Activated T-helper 1 cell treated with anti-CD3 and anti-CD28 coated beads, Interleukin-2, amount 50 U/mL, for 16 hours (primary cell): ENCODE measurements at places on chromosomes 7 and 10.

DNA sequence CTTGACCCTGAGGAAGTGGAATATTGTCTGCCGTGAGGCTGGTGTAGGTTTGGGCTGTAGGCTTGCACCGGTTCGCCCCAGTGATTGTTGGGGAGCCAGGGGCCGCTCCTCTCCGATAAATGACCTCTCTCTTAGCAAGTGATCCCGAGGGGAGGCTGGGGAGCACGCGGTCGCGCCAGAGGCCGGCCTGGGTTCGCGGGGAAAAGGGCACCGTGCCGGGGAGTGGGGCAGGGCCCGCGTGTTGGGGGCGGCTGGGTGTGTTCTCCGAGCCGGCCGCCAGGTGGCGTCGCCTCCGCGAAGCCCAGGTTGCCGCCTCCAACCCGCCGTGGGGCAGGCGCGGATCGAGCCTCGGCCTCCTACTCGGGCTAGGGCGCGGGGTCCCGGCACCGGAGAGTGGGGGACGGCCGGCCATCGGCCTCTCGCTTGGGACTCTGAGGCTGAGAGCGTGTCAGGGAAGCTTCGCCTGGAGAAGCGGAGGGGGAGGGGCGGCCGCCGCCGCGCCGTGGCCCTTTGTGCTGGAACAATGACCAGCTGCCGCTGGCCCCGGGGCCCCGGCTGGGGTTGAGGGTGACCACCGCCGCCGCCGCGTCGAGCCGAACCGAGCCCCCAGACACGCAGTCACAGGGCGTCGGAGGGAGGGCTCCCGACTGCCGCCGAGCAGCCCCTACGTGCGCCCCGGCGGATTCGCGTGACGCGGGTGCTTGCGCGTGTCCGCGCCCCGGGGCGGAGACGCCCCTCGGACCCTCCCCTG is 442 bp upstream of the LZTS2 start:
- peak; percentile 67 for DNase-seq

- DNase-seq = no peak
Measured at GRCh38 chr10:125160856-125161706, 718 bp upstream of the CTBP2 start.

DNA sequence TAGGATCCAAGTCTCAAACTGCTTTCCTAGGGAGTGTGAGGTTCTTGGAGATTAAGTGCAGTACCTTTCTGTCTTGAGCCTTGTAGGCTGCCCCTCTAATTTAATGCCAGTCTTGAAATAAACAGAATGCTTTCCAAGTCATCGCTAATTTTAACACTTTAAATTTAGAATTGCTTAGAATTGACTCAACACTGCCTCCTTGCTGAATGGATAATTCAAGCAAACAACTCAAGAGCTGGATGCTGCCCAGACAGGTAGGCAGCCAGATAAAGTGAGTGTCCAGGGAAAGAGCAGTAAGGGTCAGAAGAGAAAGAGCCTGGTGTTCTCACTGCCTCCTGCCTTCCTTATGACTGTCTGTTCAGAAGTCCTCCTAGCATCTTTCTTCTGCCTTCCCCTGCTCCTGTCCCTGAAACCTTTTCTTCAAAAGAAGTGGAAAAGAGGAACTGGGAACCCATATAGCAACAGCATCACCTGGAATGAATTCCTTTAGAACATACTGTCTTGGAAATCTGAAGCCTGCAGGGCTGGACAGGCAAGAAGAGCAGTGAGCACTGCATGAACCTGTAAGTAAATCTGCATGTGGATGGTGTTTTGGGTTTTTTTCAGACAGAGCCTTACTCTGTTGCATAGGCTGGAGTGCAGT is 3.1 kb upstream of the GOT1 start:
- no peak for DNase-seq

DNA sequence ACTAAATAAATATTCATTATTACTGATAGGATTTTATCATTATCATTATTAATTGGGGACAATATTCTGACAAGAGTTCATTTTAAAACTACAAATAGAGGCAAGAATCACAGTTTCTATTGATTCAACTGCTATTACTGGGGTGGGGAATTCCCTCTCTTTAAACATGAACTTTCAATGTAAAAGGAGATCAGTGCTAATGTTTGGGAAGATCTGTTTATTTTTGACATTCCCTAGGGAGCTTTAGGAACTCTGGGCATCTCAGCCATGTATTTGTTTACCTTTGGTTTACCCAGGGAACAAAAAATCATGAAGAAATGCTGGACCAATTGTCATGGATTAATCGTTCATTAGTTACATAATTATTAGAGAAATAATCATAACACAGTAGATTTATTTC is 443.2 kb upstream of the AKR1E2 start:
- DNase-seq = no peak

DNA sequence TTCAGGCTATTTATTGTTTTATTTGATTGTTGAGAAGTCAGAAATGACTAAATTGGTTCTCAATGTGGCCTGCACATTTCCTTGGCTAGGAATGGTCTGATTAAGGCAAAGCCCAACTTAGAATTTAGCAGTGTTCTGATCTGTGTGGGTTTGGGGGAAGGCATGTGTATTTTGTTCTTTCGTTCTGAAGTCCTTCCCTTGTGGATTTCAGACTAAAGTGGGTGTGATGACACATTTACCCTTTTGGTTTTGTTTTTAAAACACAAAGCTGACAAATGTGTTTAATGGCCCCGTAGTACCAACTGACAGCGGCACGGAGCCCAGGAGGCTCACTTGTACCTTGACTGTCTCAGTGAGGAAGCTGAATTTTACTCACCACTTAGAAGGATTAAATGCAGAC is 452.3 kb upstream of the GALNT17 start:
- DNase-seq = no peak

DNA sequence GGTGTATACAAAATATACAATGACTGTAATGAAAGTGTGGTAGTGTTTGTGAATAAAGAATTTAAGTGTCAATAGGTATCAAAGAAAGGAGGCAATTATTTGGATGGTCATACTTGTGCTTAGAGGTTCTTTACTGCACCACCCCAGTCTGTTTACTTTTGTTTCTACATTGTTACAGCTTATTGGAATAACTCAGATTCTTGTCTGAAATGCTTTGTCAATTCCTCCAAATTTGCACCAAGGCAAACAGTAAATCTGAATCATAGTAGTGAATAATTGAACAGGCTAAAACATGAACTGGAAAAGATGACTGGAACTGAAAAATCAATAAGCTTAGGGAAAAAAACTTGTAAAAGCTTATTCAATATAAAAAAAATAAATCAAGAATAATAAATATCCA is 319.2 kb downstream of the EXOC4 start:
- DNase-seq = no peak

- no peak for DNase-seq
Measured at GRCh38 chr10:506451-507354, 182.8 kb downstream of the DIP2C start.

DNA sequence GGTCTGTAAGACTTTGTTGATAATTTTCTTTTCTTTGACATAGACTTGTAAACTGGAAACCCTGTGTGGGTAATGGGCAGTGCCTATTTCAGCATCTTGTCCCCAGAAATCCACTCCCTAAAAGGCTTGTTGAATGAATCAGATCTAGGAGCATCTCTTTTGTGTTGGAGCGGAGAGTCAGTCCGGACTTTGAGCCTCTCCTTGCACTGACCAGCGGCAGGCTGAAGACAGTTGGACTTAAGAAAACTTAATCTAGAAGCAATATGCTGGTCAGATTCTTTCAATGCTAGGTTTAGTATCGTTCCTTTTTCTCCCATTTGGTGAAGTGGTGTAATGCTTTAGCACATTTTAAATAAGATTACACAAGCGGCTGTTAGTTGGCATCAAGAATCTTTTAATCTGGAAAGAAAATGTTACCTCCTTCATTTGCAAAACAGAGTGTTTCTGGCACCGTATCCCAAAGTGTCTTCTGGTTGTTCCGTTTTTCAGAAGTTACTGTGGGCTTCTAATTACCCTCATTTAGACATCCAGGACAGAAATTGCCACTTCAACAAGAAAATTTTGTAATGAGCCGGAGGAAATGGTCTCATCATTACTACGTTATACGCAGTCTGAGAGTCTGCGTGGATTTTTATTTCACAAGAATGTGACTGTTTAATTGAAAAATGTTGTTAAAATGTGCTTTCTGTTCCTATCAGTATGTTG is 74.7 kb downstream of the CUX1 start:
- DNase-seq = no peak

- no peak for DNase-seq
Measured at GRCh38 chr7:151242159-151243044, 6.1 kb downstream of the SMARCD3 start.

- no peak for DNase-seq
Measured at GRCh38 chr10:86824151-86824550, 67.7 kb downstream of the BMPR1A start.

GRCh38 chr10:79468841-79469585 is 23.6 kb upstream of the ZCCHC24 start:
- no peak for DNase-seq

DNA sequence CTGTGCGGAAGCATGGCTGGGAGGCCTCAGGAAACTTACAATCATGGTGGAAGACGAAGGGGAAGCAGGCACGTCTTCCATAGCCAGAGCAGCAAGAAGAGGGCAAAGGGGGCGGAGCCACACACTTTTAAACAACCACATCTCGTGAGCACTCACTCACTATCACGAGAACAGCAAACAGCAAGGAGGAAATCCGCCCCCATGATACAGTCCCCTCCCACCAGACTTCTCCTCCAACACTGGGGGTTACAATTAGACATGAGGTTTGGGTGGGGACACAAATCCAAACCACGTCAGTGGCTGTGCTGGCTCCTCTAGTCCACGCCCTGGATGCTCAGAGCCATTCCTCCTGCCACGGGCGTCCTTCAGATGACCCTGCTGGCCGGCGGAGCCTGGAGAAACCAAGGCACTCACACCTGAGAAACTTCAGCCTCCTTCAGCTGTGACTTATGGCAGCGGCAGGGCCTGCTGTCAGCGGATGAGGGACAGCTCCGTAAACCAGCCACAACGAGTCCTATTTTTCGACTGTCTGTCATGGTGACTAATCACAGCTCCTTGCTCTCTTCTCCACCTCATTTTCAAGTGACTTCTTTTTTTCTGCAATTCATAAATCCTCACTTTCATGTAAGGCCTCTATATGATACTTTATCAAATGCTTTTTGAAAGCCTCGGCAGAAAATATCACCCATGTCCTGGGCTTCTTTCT is 167.9 kb upstream of the PFKP start:
- DNase-seq = no peak

- no peak for DNase-seq
Measured at GRCh38 chr10:36336315-36336714, 694.2 kb upstream of the FZD8 start.

DNA sequence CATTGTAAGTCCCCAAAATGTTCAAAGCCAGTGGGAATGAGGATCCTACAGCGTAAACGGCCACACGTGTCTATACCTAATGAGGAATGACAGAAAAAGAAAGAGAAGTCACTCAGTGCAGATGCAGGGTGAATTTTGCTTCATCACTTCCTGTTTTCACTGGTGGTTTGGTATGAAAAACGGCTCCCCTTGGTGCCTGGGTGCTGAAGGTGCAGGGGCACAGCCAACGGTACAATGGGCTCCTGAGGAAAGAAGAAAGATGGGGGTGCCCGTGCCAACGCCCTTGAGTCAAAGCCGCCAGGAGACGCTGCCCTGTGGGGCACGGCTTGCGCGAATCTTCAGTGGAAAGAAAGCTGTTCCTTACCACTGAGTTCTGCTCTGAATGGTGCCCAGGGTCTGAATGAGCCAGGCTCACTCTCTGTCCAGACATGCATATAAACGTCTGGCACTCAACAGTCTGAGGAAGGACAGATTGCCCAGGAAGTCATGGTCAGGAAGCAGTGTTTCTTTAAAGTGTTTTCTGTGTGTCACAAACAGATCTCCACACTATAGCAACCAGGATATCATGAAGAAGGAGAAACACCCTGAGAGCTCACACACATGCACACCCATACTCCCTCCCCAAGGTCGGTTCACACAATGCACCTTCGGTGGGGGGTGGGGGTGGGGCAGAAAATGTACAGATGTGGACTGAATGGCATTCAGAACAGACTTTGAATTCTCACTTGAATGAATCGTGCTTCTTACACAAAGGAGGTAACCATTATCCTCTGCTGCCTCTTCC is 105.8 kb downstream of the ELMO1 start:
- peak; percentile 44 for DNase-seq

- no peak for DNase-seq
Measured at GRCh38 chr7:156143683-156144082, 331.4 kb upstream of the SHH start.

GRCh38 chr7:18224138-18224537 is 196.5 kb upstream of the PRPS1L1 start:
- no peak for DNase-seq

DNA sequence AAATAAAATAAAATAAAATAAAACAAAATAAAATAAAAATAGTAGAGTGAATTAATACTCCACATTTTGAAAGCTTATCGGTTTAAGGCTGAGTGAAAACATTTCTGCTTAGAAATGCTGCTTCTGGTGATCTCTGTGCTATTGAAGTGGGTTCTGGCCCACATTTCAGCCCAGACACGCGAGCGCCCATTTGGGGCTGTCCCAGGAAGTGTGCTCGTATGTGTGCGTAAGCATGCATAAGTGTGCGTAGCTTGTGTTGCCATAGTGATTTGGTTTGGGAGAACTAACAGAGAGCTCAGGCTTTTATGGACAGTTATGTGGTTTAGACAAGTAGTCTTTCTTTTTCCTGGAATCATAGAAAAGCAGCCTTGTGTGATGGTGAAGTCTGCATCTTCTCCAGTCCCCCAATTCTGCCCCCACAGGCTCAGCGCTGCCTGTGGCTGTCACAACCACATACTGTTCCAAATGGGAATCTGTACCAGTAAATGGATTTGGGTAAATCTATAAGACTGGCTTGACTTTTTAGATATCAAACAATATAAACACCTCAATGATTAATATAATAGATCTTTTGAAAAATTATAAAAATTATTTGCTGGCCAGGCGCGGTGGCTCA is 29.8 kb upstream of the PURB start:
- peak; percentile 55 for DNase-seq

- DNase-seq = no peak
Measured at GRCh38 chr10:117541405-117541908, 1.1 kb upstream of the EMX2 start.

DNA sequence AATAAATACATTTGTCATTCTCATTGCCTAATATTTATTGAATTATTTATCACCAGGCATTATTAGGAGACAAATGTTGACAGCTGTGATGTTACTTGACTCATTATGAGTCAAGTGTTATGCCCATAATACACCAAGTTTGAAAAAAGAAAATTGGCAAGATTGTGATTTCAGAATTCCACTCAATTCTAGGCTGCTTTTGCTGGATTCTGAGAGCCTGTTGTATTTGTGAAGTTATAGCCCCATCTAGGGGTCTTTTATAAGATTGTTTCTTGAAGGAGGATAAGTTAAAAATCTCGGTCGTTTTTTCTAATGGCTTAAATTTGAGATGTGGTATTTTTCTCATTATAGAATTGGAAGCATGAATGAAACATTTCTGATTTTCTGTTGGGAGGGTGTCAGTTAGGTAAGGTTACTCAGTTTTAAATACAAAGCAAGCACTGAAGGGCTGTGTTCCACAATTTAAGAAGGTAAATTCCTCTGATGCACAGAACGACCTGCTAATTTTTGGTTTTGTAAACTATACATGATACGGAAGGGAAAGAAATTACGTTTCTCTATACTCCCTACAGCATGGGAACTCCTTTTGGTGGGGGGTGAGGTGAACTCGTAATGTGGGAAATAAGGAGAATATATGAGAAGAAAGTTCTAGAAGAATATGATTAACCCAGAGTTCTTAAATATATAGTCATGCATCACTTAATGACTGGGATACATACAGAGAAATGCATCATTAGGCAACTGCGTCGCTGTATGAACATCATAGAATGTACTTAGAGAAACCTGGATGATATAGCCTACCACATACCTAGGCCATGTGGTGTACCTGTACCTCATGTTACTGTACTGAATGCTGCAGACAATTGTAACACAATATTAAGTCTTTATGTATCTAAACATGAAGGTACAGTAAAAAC is 2.6 kb downstream of the STK31 start:
- DNase-seq = no peak

GRCh38 chr10:130368761-130369560 is 232.8 kb downstream of the GLRX3 start:
- DNase-seq = no peak
